Stimulated activated CD4-positive, alpha-beta T cell treated with anti-CD3 and anti-CD28 coated beads, Interleukin-1b, Interleukin-23, amount 100 ng/mL, for 24 hours (primary cell): ENCODE measurements at places on chromosomes 6 and 20.

DNA sequence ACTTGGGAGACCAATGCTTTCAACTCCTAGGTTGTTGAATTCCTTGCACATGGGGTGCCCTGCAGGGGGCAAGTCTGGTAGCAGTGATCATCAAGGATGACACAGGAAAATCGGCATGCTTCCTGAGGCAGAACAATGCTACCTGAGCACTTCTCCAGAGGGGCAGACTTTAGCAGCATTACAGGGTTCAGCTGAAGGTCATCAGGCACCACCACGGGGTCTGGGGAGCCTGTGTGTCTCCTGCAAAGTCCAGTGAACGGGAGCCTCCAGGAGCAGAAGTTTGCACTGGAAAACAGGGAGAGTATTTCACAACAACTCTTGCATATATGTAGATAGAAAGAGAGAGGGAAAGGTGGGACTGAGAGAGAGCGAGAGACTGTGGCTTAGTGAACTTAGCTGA, 10.2 kb downstream of the VSX1 start:
- DNase-seq, result no peak

DNA sequence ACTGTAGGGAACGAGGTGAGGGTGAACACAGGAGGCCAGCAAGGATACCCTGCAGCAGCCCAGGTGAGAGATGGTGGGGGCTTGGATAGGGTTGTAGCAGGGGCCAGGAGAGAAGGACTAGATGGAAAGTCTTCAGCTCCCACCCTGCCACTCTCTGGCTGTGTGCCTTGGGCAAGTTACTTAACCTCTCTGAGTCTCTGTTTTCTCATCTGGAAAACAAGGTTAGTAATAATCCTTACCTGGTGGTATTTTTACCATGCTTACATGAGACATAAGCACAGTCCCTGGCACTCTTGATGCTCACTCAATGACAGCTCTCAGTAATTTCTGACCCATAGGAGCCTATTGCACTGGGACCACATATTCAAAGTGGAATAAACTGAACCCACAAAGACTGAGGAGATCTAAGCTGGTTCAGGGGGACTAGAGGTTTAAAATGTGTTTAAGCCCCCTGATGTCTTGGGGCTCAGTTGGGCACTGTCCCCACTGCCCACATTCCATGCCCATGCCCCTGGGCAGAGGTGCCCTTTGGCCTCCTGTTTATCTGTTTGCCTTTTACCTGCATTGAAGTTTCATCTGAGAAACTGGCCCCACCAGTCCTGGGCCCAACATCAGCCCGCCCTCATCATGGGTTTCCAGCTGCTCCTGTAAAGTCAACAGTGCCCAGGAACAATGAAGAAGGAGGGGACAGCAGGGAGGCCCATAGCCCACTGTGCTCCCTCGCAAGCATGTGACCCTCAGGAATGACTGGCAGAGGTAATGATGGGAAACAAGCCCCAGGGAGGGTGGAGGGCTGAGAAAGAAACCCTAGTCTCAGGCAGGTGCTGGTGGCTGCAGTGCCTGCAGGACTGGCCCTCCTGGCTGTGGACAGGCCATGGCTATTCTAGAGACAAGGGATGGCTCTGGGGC, 104.0 kb downstream of the VEGFA start:
- no peak for DNase-seq

- DNase-seq, result no peak
These were observed 460.4 kb upstream of the RUNX2 start for GRCh38 chr6:44867571-44868334.

- DNase-seq, result no peak
These were observed 10.4 kb upstream of the FKBPL start for GRCh38 chr6:32140420-32141046.

DNA sequence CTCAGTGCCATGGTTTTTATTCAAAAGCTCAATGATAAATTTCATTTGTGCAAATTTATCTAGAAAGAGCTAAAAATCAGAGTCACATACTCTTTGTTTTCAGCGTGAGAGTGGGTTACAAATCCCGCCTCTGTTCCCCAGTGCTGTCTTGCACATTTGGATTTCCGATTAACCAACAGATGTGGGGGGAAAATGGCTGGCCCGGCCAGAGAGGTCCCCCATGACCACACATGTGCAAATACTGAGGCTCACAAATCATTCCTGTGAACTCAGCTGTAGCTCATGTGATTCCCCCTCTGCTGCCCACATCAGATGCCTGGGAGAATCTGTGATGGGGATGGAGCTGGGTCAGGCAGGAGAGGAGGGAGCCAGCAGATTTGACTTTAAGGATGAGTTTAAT, 168.7 kb downstream of the PAX1 start:
- DNase-seq, result no peak

DNA sequence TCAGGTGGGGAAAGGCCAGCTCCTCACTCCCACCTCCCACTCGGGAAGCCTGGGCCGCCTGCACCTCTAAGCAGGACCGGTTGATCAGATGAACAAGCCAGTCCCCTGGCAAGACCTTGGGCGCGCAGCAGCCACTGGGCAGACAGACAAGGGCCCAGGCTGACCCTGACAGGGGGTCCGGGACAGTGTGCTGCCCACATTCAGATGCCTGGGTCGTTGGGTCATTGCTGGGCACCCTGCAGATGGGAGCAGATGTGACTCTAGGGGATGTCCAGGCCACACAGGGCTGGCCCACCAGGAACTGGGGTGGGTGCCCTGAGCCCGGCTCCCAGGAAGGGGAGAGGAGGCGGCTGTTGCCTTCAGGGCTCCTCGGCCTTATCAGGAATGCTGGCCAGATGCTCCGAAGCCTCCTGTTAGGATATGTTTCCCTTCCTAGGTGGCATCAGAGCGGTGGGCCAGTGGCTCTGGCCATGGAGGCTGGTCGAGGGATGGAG, 17.3 kb upstream of the FRMD1 start:
- DNase-seq, result no peak

- no peak for DNase-seq
These were observed 7.9 kb downstream of the TAAR1 start for GRCh38 chr6:132651062-132651461.

- DNase-seq, result no peak
These were observed 52.0 kb downstream of the FRK start for GRCh38 chr6:116008470-116009243.

GRCh38 chr20:12306107-12306506, 388.4 kb downstream of the BTBD3 start:
- DNase-seq, result no peak

GRCh38 chr20:37447688-37448087, 73.4 kb upstream of the NNAT start:
- no peak for DNase-seq

DNA sequence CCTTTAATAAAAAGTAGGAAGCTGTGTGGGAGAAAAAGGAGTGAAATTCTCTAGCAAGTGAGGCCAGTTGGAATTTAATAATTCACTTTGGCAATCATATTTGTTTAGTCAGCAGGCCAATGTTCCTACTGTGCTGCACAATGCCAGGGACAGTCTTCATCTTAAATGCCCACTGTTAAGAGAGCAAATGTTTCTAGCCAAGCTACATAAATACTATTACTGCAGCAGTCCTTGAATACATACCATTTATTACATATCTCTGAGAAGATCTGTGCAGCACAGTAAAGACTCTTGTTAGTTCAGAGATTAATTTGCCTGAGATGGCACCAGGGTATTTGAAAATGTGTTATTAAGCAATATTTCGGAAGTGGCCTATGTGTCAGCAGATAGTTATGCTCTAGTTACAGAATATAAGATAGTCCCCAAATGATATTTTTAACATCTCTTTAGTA, 105.4 kb downstream of the OGFRL1 start:
- DNase-seq, result no peak

DNA sequence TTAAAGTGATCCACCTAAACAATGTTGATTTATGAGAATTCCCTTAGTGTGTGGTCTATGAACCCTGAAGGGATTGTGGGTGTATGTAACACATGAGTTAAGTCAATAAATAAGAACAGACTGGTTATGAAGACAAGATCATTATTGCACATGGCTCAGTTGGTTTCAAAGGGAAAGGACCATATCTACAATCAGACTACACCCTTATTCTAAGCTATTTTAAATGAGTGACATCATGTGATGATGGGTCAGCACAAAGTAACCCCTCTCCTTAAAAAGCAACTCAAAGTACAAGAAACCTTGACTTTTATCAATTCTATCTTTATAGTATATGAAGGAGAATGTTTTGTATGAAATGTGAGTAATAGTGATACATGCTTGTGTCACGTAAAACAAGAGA, 15.3 kb upstream of the ZSCAN23 start:
- no peak for DNase-seq

DNA sequence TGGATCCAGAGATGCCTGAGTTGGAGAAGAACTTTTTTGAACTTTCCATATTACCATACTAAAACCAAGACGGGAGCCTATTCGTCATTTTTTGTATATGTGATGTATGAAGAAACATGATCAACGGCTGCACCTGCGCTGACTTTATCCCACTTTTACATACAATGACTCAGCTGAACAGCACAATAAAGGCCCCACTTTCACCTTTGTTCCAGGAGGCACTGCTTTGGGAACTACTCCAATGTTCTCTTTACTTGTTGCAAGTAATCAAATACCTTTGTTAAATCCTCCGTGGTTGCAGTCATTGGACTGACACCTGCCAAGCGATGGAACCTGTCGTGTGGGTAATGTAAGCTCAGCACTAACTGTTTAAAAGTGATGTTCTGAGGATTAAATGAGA, 17.3 kb upstream of the BTN3A2 start:
- no peak for DNase-seq

DNA sequence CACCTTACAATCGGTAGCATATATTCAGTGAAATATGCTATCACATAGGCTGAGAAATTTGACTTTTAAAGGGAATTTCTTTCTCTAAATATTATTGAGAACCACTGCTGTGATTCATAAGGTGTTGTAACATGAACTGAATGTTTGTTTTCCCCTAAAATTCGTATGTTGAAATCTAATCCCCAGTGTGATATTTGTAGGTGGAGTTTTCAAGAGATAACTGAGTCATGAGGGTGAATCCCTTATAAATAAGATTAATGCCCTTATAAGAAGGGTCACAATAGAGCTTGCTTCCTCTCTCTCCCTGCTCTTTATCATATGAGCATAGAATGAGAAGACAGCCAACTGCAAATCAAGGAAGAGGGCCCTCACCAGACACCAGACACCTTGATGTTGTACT, 64.8 kb downstream of the LMBRD1 start:
- no peak for DNase-seq

- no peak for DNase-seq
These were observed 1.3 kb downstream of the CEP85L start for GRCh38 chr6:118649918-118650581.

DNA sequence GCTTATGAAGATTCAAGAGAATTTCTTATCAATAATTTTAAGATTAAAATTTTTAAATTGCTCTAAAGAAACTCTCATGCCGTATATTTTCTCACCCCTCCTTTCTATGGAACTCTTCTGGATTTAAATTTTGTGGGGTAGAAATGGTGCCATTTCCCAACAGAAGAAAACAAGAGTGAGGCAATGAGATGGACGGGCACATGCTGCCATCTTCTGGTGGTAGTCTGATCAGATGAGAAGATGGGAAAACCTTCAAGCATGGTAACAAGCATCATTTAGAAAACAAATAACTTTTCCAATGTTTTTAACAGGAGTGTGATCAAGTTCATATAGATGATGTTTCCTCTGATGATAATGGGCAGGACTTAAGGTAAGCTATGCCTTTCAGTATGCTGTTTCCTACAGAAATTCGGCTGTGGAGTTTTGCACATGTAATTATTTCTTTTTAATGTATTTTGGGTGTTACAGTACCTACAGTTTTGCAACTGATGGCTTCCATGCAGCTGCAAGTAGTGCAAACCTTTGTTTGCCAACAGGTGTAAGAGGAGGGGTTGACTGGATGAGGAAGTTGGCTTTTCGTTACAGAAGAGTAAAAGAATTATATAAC, 271.4 kb downstream of the EYA4 start:
- no peak for DNase-seq

DNA sequence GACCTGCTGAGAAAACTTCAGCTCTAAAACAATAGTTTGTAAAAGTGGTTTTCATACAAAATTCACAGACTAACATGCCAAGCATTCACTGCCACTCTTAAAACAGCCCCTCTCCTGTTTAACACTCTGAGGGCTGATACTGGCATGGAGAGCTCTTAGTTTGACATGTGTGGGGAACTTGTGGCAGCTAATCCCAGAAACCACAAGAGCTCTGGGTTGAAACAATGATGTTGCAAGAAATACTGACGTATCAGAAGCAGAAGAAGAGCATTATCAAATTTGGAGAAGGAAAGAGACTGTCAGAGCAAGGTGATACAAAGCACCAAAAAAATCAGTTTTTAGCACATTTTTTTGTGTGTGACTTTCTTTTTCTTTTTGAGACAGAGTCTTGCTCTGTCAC, 5.1 kb downstream of the BEND3 start:
- no peak for DNase-seq

DNA sequence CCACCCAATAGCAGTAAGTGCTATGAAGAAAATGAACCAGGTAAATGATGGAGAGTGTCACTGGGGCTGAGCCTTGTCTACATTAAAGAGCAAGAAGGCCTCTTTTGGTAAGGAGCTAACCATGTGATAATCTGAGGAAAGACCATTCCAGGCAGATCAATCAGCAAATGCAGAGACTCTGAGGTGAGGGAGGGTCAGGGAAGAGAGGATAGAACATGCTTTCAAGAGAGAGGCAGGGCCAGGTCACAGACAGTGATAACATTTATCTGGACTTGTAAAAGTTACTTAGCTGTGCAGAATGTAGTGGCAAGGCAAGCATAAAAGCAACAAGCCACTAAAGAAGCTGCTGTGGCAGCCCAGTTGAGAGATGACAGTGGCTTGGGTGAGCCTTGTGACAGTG, 197.3 kb downstream of the TASP1 start:
- no peak for DNase-seq

DNA sequence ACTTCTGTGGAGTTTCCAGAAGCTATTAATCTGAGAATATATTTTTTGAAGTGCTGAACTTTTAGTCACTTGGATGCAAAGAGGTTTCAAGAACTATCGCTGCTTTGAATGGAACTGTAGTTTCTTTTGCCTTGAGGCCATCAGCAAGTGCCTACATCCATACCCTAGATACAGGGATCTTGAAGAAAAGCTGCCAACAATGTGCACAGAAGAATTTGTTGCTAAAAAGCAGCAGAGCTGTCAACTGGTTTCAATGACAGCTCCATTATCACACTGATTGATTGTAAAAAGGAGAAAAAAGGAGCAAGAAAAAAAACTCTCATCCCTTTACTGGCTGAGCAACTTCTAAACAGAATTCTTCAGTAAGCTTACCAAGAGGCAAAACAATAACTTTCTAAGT, 251.0 kb upstream of the NRSN1 start:
- no peak for DNase-seq

DNA sequence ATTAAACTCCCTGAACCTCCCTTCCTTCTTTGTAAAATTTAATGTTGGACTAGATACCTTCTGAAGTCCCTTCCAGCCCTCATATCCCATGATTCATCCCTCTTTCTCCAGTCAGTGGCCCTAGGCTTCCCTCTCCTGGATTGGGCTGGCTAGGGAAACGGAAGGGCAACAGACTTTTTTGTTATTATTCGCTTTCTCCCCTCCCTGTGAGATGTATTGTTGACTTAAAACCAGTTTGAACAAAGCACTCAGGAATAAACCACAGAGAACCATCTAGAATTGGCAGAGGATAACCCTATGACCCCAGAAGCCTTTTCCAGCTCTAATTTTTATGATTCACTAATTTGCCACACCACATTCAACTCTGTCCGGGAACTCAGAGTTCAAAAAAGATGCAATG, 239.7 kb upstream of the SUPT3H start:
- no peak for DNase-seq
